ENCODE measurements at places on chromosomes 2 and 18.

- no peak for DNase-seq
Measured at GRCh38 chr2:6692056-6692455, 173.7 kb downstream of the CMPK2 start.

- no peak for DNase-seq
Measured at GRCh38 chr2:223081789-223082188, 29.8 kb downstream of the KCNE4 start.

DNA sequence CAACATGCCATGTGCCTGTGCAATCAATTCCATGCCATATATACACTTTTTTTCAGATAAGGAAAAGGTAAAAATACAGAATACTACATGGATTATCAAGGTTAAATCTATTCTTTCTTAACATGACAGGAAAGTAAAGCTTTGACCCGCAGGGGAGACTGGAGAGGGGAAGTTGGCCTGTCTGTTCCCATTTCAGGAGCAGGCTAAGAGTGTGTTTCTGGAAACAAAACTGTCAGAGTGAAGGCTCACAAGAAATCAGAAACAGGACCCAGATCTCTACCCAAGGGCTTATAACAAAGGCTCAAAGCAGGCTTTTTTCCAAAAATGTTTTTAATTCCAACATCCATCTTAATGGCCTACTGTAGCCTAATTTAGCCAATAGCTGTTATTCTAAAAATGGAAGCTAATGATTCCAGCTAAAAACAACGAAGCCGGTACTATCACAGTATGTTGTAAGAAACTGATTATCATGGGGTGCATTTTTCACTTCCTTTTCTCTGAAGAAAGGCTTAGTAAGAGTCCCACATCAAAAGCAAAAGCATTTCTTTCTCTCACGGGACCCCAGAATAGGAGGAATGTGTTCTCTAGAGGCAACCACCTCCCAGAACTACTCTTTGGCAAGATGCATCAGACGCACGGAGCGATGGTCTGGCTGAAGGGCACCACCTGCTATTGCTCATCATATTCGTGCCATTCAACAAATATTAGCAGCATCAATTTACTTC, 41.4 kb downstream of the FECH start:
- DNase-seq = no peak

- DNase-seq = no peak
Measured at GRCh38 chr2:121303531-121304263, 18.7 kb upstream of the TFCP2L1 start.

DNA sequence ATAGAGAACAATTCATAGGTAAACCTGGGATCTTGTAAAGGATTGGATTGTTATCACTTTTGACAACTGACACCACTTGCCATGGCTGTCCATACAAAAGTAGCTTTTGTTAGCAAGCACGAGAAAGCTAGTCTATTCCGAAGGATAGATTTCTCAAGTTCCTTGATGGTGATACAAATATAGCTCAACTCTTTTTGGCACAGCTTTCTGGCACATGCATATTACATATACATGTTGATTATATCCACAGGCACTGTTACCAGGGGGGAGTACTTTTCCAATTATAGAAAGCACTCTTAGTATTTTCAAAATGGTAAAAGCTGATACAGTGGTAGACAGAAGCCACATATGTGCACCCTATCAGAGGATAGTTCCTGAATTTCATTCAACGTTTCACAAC, 168.9 kb downstream of the UPP2 start:
- no peak for DNase-seq

- DNase-seq = no peak
Measured at GRCh38 chr2:102761763-102762162, at the start of gene TMEM182. Gene TMEM182, plus strand, starts transcription at chr2:102762031. Its CDS starts 187 bp downstream, at chr2:102762218.

- no peak for DNase-seq
Measured at GRCh38 chr2:198880986-198881385, 576.8 kb downstream of the SATB2 start.

GRCh38 chr18:53025247-53025646, 685.2 kb downstream of the DCC start:
- no peak for DNase-seq

- no peak for DNase-seq
Measured at GRCh38 chr2:130823171-130823885, 13.4 kb upstream of the ARHGEF4 start.

GRCh38 chr2:233799087-233799665, 21.0 kb downstream of the MROH2A start:
- DNase-seq = no peak

DNA sequence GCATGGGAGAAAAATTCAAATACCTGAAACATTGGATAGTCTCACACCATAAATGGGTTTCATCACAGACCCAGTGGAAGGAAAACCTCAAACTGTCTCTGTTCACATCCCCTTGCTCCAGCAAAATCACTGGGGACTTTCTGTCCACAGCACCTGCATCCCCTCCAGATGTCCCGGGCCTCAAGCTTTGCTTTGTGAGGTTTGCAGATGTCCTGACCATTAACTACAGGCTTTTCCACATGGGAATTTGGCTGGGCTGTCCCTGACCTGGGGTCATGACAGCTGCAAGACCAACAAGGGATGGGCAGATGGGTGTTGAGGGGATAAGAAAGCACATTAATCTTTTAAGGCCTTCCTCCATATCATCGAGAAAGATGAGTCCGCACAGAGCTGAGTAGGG, 427.9 kb downstream of the TXNL1 start:
- DNase-seq = no peak

DNA sequence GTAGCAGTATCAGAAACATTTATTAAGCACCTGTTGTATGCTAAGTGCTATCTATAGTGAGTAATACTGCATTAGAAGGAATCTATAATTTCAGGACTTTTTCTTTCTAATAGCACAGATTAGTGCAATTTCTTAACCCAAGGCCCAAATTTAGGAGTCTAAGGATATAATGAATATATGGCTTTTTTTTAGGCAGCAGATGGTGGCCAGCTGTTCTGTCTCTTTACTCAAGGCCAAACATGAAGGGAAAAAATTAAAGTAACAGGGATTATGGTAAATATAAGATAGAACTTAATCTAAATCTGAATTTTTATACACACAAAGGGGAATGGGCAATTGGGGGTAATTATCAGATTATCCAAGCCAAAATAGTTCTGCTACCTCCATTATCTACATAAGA, 230.6 kb upstream of the SP5 start:
- DNase-seq = no peak

DNA sequence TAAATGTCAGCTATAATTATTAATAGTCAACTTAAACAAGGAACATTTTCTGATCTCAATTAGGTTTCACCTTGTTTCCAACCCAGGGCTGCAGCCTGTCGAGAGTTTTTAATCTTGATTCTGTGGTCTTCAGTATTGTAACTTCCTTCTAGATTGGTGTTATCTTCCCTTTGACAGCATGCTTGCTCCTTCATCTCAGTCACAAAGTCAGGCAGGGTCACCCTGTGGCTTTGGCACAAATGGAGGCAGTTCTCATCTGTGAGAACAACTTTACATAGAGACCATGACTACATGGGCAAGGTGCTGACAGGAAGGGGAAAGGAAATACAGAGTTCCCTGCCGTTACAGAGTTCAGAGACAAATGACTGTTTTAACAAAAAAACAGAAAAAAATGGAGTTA, 50.5 kb downstream of the HNRNPLL start:
- no peak for DNase-seq

DNA sequence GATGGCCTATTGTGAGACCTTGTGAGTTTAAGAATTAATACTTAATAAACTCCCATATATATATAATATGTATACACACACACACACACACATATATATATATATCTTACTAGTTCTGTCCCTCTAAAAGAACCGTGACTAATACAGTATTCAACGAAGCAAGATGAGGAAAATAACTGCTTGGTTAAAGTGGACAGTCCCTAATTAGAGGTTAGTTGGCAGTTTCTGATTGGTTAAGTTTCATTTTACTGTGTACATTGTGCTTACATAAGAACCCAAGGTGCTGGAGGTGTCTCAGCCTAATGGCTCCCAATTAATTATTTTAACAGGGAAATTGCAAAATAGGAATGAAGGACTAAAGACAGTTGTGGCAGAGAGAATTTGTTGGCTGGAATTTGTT, 132.1 kb downstream of the STRN start:
- no peak for DNase-seq

GRCh38 chr2:121038431-121038830, 246.6 kb downstream of the TFCP2L1 start:
- no peak for DNase-seq

DNA sequence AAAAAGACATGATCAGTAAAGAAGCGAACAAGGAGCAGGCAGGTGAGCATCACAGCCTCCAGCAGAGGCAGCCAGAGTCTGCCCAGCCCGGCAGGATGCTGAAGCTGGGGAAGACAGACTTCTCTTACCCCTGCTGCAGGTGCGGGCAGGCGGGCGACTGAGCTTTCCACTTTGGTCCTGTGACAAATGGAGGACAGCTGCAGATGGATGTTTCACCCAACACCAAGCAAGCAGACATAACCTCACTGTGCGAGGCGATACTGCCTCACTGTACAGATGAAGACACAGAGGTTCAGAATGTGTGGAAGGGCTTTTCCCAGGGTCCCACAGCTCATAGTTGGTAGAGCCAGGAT, 251.0 kb downstream of the AFF3 start:
- DNase-seq = no peak

DNA sequence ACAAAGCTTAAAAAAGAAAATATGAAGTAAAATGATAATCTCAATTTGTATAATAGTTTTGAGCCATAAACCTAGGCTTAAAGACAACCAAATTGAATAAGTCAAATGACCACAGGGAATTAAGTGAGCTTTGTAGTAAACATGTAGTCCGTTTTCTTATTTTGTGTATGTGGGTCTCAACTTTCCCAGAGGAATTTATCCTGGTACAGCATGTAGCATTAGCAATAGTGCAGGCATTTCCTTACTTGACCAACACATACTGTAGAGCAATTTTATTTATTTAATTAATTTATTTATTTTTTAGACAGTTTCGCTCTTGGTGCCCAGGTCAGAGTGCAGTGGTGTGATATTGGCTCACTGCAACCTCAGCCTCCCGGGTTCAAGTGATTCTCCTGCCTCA, 37.5 kb upstream of the MTCL1 start:
- DNase-seq = peak; percentile 31

DNA sequence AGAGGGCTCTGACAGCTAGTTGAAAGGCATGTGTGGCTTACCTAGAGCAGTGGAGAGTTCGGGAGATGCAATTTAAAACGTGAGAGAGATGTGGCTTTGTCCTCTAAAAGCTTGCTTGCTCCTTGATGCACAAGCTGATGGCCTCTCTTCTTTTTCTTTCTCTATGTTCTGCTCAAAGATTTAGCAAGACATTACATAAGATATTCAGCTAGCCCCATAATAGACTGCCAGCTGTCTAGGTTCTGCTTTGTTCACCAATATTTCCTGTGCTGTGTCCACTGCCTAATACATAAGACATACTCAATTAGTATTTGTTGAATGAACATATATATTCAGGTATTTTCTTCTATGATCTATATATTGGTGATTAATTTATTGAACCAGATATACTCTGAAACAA, 31.1 kb downstream of the SPATS2L start:
- no peak for DNase-seq

DNA sequence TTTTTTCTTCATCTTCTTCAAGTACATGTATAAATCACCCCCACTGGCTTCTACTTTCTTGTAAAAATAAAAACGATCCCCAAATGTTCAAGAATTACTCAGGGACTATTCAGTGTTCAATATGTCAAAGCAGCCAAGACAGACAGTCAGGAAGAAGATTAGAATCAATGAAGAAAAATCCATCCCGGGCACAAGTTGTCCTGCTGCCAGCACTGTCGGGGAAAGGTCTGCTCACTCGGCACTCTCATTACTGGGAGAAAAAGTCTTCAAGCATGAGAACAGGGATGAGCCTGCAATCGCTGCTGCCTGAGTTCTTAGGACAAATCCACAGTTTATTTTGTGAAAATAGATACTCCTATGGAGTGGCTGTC, 482.8 kb upstream of the KLHL29 start:
- DNase-seq = no peak

DNA sequence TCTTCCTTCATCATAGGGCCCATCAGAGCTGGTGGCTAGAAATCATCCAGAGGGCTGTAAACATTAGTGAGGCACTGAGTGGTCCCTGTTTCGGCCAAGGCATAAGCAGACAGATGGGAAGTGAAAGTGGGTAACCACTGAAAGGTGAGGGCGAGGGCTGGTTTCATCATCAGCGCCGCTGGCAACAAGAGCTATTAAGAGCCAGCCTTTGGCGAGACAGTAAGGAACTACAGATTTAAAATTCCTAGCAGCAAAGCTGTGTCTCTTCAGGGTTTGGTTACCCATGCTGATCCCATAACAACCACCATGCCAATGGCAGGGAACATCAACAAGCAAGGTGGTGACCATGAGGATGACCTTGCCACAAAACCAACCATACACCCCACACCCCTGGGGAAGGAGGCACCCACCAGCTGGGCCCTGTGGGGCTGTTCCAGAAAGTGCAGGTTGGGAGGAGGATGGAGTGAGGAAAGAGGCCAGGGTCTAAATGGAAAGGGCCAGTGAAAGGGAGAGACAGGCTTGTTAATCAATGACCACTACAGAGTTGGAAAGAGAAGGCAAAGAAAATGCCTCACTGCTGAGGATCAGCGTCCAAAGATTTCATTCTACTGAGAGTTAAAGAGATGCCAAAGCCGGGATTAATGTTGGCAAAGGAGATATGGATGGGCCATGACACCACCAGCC, 9.0 kb upstream of the SLC20A1 start:
- DNase-seq = no peak

GRCh38 chr2:9378433-9379390, 44.6 kb downstream of the ITGB1BP1 start:
- peak; percentile 81 for DNase-seq

- no peak for DNase-seq
Measured at GRCh38 chr2:199339891-199340605, 117.7 kb downstream of the SATB2 start.

DNA sequence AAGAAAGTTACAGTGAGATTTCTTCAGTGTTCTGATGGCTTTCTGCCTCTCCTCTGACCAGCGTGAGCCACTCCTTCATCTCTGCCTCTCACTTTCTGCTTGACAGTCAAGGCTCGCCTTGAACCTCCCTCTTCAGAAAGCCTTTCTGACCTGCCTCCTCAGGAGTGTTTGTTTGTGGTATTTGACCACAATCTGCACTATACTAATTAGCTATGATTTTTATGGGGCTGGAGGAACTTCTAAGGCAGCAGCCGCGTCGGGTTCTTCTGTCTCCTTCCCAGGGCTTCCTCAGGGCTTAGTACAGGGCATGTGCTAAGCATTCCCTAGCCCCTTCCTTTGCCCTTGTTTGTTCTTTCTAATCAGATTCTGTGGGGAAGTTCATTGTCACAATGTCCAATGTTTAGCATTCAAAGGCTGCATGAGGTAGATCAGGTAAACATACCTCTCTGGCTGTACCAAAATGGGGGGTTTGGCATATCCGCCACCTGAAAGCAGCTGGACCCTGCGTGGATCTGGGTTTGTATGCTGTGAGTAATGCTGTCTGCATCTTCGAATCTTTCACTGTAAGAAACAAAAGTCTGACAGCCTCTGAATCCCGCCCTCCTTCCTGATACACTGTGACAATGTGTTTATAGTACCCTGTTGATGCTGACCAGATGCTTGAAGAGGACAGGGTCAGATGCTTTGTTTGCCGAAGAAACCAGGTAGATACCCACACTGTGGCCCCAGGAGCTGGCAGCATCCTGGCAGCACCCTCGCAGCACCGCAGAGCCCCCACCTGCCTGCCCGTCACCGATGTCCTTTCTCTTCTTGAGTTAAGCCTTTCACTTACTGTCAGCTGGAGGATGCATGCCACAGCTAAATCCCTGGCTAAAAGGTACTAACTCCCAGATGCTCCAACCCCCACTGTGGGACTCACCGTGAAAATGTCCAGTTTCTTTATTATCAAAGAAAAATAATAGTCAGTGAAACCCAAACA, 260.8 kb upstream of the HDAC4 start:
- DNase-seq = no peak

All from cardiac fibroblast (primary cell).